ENCODE measurements at places on chromosomes 12 and 14.

- H3K4me3 ChIP-seq: peak overlapping the region; percentile 94
- H3K27me3 ChIP-seq: no peaks in the 10 kb centered on the region
- H3K36me3 ChIP-seq: peaks cover 6% of the 10 kb centered on the region
- H3K4me1 ChIP-seq: peaks cover 18% of the 10 kb centered on the region
- H3K27ac ChIP-seq: peak overlapping the region; percentile 99
Observed at GRCh38 chr14:81219759-81220579, 790 bp downstream of the GTF2A1 start.

- H3K36me3 ChIP-seq: no peaks in the 10 kb centered on the region
- no peak overlapping the region for H3K27ac ChIP-seq
- DNase-seq: no peak
- H3K27me3 ChIP-seq: peaks cover 4% of the 10 kb centered on the region
- H3K4me1 ChIP-seq: no peaks in the 10 kb centered on the region
- H3K4me3 ChIP-seq: no peak overlapping the region
Observed at GRCh38 chr12:115666168-115666567, 611.3 kb downstream of the MED13L start.

- no peak overlapping the region for H3K4me3 ChIP-seq
- DNase-seq: peak; percentile 28
- no peak overlapping the region for H3K27ac ChIP-seq
- no peaks in the 10 kb centered on the region for H3K27me3 ChIP-seq
Observed at GRCh38 chr12:52522346-52523011, 2.3 kb upstream of the KRT5 start.

- H3K27me3 ChIP-seq: no peaks in the 10 kb centered on the region
- no peaks in the 10 kb centered on the region for H3K36me3 ChIP-seq
- H3K27ac ChIP-seq: peak overlapping the region; percentile 76
- no peak for DNase-seq
- H3K4me1 ChIP-seq: peaks cover 19% of the 10 kb centered on the region
- no peak overlapping the region for H3K4me3 ChIP-seq
Observed at GRCh38 chr14:43778937-43779639, 728.0 kb downstream of the FSCB start.

DNA sequence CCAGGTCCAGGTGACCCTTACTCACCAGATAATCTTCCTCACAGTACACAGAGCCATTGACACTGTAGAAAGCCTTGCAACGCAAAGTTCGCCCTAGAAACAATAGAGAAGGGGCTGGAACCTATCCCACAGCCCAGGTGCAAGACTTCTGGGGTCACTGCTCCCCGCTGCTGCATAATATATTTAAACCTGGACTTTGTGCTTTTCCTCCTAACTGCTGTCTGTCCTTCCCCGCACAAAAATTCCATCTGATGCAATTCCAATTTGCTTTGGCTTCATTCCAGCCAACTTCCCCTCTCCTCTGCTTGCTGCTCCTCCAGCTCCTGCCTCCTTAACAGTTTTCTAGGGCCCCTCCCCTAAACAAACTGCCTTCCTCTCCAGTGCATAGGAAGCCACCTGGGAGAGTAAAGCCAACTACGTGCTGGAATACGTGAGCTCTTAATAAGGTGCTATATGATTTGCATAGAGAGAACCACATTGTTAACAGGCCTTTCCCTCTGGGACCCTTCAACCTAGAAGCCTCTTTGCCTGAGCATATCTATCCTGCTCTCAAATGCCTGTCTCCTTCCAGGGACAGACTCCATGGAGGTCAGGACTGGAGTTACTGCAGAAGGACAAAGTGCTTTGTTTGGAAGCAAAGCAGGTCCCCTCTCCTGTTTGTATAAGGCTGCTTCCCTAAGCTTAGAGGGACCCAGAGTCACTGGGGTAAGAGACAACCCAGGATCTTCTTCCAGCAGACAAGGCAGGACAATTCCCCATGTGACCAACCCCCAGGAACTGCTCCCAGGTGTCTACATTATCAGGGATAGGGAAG is 5.5 kb downstream of the AJUBA start:
- no peak for DNase-seq
- peak overlapping the region; percentile 21 for H3K4me3 ChIP-seq
- peak overlapping the region; percentile 84 for H3K27ac ChIP-seq
- H3K27me3 ChIP-seq: no peaks in the 10 kb centered on the region

GRCh38 chr12:27206801-27207502 is 37.1 kb upstream of the STK38L start:
- no peaks in the 10 kb centered on the region for H3K27me3 ChIP-seq
- no peak overlapping the region for H3K27ac ChIP-seq
- no peak for DNase-seq
- H3K4me1 ChIP-seq: no peaks in the 10 kb centered on the region
- peaks cover 6% of the 10 kb centered on the region for H3K36me3 ChIP-seq

- no peak for DNase-seq
- no peak overlapping the region for H3K27ac ChIP-seq
- no peaks in the 10 kb centered on the region for H3K36me3 ChIP-seq
- no peaks in the 10 kb centered on the region for H3K27me3 ChIP-seq
- H3K4me1 ChIP-seq: no peaks in the 10 kb centered on the region
- H3K4me3 ChIP-seq: no peak overlapping the region
Observed at GRCh38 chr14:75499084-75499875, 23.0 kb upstream of the BATF start.

DNA sequence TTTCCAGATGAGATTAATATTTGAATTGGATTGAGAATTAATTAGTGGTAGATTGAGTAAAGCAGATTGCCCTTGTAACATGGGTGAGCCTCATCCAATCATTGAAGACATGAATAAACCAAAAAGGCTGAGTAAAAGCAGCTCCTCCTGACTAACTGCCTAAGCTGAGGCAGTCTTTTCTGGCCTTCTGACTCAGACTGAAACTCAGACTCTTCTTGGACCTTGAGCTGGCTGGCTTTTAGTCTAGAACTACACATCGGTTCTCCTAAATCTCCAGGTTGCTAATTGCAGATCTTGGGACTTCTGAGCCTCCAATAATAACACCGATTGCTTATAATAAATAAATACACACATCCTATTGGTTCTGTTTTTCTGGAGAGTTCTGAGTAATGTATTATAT is 24.0 kb downstream of the FKBP11 start:
- no peaks in the 10 kb centered on the region for H3K27me3 ChIP-seq
- no peak for DNase-seq
- H3K36me3 ChIP-seq: no peaks in the 10 kb centered on the region

GRCh38 chr14:66482873-66483272 is 3.3 kb upstream of the CCDC196 start:
- H3K27me3 ChIP-seq: no peaks in the 10 kb centered on the region
- peaks cover 30% of the 10 kb centered on the region for H3K4me1 ChIP-seq
- no peak for DNase-seq
- no peaks in the 10 kb centered on the region for H3K36me3 ChIP-seq
- H3K27ac ChIP-seq: no peak overlapping the region

GRCh38 chr12:93526786-93527428 is 45.6 kb upstream of the SOCS2 start:
- no peak for DNase-seq
- no peak overlapping the region for H3K4me3 ChIP-seq
- no peaks in the 10 kb centered on the region for H3K27me3 ChIP-seq
- no peaks in the 10 kb centered on the region for H3K4me1 ChIP-seq

DNA sequence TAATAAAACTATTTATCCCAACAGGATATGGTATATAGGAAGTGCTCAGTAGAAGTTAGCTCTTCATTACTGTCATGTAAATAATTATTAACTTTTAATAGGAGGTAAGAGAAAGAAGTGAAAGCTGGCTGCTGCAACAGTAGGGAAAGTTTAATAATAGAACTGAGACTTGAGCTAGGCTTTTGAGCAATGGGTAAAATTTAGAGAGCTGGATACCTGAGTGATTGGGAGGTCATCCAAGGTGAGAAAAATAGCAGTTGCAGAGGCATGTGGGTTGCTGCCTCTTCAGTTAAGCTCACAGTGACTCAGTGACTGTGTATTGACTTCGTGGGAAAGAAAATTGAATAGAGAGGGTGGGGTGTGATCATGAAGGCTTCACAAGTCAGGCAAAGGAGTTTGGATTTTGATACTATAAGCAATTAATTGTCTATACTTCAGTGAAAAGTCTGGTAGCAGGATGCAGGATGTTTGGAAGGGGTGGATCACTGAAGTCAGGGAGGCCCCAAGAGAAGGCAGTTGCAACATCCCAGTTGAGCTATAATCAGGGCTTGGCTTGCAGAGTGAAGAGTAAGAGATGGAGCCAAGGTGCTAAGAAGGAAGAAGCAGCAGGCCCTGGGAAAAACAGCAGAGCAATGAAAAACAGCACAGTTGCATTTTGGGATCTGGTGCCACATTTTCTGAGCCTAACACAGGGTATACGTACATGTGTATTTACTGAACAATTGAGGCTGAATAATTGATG is 172.0 kb upstream of the FRMD6 start:
- no peaks in the 10 kb centered on the region for H3K4me1 ChIP-seq
- H3K27ac ChIP-seq: no peak overlapping the region
- H3K36me3 ChIP-seq: no peaks in the 10 kb centered on the region
- no peak for DNase-seq

DNA sequence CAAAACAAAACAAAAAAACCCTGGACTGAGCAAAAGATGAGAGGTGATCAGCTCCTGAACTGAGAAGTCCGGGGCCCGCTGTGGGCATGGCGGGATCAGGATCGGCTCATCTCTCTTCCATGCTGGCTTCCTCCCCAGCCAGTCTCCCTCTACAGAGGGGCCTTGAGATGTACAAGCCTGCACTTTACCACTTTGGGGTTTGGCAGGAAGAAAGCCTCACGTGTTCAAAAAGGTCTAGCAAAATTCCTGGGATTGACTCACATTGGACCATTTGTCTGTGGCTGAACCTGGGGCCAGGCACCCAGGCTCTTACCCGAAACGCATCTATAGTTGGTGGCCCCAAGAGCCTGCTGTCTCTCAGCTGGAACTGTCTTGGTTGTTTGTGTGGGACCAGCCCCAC is 89.0 kb downstream of the SLC24A4 start:
- H3K4me1 ChIP-seq: no peaks in the 10 kb centered on the region
- H3K36me3 ChIP-seq: no peaks in the 10 kb centered on the region
- no peaks in the 10 kb centered on the region for H3K27me3 ChIP-seq
- no peak overlapping the region for H3K4me3 ChIP-seq
- H3K27ac ChIP-seq: no peak overlapping the region

DNA sequence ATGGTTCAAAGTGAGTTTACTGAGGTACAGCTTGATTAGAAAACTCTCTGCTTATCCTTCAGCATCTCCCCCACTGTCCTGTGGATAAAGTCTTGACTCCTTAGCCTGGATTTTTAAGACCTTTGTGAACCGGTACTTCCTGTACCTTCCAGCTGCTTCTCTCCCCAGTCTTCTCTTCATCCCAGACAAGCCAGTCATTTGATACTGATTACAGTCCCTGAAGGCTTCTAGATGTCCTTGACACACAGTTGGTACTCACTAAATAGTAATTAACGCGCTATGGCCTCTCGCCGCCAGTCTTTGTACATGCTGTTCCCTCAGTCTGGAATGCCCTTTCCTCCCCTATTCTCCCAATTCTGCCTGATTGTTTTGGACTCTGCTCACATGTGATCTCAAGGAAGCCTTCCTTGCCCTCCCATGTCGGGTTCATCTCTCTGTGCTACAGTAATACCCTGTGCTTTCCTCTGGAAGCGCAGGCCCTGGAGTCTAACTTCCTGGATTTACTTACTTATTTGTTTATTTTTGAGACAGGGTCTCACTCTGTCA is 50.6 kb upstream of the PTGR2 start:
- no peak for DNase-seq
- peaks cover 7% of the 10 kb centered on the region for H3K4me1 ChIP-seq
- H3K4me3 ChIP-seq: no peak overlapping the region
- no peaks in the 10 kb centered on the region for H3K36me3 ChIP-seq
- H3K27ac ChIP-seq: no peak overlapping the region

DNA sequence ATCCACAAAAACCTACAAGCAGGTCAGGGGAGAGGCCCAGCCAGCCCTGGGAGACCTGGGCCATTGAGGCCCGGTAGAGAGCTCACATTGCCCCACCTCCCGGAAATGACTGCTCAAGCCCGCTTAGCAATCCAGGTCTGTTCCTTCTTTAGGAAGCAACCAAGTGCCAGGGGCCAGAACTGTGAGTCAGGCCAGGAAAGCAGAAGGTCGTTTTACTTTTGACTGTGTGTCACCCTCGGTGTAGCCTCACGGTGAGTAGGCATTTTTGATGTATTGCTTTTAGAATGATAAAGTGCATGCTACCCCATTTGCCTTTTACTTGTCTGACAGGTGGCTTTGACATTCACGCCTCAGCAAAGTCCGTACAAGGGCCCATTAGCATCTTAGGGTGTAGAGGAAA is 25.4 kb upstream of the PWP1 start:
- H3K27ac ChIP-seq: no peak overlapping the region
- no peaks in the 10 kb centered on the region for H3K36me3 ChIP-seq
- H3K4me1 ChIP-seq: peaks cover 20% of the 10 kb centered on the region
- H3K27me3 ChIP-seq: no peaks in the 10 kb centered on the region

GRCh38 chr12:117380083-117380482 is 18.7 kb upstream of the NOS1 start:
- H3K27ac ChIP-seq: no peak overlapping the region
- no peaks in the 10 kb centered on the region for H3K36me3 ChIP-seq
- H3K4me1 ChIP-seq: no peaks in the 10 kb centered on the region
- no peak for DNase-seq
- H3K4me3 ChIP-seq: no peak overlapping the region
- H3K27me3 ChIP-seq: no peaks in the 10 kb centered on the region

GRCh38 chr14:38799671-38800070 is 303.4 kb downstream of the SEC23A start:
- H3K4me1 ChIP-seq: no peaks in the 10 kb centered on the region
- no peak overlapping the region for H3K4me3 ChIP-seq
- H3K27ac ChIP-seq: no peak overlapping the region
- H3K36me3 ChIP-seq: no peaks in the 10 kb centered on the region

DNA sequence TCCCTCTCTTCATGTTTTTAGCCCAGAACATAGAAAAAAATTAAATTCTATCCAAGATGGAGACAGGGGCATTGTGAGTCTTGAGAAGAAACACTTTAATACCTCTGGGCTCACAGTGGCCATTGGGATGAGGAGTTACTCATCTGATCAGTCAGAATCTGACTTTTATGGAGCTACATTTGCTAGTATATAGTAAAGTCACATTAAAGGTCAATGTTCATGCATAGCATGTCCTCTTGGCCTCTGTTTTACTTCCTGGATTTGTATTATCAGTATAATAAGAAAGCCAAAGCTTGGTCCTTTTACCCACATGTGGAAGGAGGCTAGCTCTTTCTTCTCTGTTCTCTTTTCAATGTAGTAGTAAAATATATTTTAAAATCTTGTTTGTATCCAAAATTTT is 93.6 kb upstream of the CNOT2 start:
- no peak for DNase-seq
- H3K36me3 ChIP-seq: no peaks in the 10 kb centered on the region
- no peak overlapping the region for H3K4me3 ChIP-seq
- H3K4me1 ChIP-seq: no peaks in the 10 kb centered on the region
- H3K27ac ChIP-seq: no peak overlapping the region
- no peaks in the 10 kb centered on the region for H3K27me3 ChIP-seq
